DMS53 (cell line): ENCODE measurements at places on chromosomes 12 and 14.
A peak's percentile ranks its signal among the peaks of the same experiment; 100 is the strongest.

DNA sequence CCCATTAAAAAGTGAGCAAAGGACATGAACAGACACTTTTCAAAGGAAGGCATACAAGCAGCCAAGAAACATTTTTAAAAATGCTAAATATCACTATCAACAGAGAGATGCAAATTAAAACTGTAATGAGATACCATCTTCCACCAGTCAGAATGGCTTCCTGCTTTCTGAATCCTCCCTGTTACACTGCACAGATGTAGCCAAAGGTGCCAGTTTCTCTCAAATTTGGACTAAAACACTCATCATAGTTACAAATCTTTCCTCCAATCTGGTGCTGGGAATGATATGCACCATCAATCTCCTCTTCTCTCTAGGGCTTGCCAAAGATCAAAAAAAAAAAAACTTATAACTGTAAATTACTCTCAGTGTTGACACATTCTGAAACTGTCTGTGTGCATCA is 311.8 kb upstream of the CLEC14A start:
- no peak for DNase-seq

DNA sequence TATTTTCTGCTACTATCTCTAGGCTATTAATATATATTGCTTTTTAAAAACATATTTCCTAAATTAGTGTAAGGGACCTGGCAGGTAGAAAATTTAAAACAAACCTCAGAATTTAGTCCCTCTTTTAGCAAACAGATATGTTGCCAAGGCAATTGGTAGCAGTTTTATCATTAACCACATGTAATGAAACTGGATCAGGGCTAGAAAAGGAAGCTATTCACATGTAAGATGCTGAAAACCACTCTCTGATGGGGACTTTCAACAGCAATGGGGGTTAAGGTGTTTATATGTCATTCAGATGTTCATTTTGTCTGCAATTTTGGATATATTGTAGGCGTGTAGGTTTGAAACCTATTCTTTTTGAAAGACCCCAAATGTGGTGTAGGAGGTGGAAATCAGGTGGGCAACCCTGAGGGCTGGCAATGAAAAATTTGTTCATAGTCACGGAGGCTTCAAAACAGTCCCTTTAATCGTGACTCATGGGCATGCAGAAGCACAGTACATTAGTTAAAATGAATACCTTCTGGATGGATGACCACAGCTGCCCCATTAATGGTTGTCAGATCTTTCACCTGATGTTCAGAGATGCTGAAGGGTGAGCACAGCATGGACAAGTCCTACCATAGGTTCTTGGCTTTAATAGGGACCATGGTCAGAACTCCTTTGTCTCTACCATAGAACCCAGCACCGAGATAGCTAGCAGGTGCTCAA is 5.9 kb upstream of the PKP2 start:
- no peak for DNase-seq

DNA sequence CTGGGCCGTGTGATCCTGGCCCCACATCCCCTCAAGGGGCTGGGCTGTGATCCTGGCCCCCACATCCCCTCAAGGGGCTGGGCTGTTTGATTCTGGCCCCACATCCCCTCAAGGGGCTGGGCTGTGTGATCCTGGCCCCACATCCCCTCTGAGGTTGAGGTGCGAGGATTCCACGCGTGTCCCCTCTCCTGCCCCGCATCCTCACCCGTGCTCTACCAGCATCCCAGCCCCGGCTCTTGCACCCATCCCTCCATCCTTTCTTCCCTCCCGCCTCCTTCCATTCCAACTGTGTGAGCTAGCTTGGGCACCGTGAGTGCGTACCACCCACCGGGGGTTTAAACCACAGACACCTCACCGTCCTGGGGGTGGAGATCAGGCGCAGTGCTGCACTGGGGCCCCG is 31.1 kb upstream of the TMEM179 start:
- no peak for DNase-seq

DNA sequence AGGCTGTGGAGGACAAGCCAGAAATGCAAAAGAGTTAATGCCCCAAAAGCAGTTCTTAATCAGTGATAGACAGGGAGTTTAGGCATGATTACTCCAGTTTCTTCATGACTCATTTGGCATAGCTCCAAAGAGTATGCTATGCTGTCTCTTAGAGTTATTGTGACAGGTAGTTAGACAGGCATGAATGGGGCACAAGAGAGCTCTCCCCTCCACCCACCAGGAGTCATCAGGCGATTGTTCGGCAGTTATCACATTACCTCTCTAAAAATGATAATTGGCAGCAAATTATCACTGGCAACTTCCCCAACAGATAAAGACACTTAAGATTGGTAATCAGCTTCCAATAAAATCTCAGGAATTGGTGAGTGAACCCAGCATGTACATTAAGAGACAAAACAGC is 320.1 kb downstream of the DAD1 start:
- DNase-seq: peak; percentile 44

DNA sequence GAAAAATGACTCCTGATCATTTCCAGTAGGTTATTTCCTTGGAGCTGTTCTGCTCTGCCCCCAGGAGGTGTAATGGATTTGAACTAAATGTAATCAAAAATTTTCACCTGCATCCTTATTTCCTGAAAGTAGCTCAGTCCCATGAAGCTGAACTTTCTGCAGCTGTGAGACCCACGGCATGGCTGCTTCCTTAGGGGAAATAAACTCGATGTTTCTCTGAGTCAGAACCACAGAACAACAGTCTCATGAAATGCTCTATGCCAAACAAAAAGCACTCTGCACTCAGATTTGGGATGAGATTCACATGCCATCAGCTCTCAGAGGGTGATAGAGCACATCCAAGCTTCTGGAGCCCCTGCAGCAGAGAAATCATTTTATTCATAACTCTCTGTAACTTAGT is 224.1 kb upstream of the PLEKHG7 start:
- peak; percentile 9 for DNase-seq

GRCh38 chr12:10111451-10111850 is 12.7 kb upstream of the CLEC1A start:
- no peak for DNase-seq

DNA sequence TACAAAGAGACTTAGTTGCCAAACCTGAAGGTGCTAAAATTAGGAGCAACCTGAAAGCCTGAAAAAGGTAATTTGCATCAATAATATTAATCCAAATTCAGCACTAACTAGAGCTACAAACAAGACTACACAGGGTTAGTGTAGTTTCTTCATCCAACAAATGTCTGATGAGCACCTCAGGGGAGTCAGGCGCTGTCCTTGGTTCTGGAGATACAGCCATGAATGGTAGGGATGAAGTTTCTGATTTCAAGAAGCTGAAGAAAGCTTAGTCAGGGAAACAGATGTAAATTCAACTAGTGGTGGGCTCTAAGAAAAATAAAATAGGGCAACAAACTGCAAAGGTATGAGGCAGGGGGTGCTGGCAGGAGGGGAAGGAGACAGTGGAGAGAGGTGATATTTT is 266.3 kb downstream of the GLT1D1 start:
- no peak for DNase-seq

DNA sequence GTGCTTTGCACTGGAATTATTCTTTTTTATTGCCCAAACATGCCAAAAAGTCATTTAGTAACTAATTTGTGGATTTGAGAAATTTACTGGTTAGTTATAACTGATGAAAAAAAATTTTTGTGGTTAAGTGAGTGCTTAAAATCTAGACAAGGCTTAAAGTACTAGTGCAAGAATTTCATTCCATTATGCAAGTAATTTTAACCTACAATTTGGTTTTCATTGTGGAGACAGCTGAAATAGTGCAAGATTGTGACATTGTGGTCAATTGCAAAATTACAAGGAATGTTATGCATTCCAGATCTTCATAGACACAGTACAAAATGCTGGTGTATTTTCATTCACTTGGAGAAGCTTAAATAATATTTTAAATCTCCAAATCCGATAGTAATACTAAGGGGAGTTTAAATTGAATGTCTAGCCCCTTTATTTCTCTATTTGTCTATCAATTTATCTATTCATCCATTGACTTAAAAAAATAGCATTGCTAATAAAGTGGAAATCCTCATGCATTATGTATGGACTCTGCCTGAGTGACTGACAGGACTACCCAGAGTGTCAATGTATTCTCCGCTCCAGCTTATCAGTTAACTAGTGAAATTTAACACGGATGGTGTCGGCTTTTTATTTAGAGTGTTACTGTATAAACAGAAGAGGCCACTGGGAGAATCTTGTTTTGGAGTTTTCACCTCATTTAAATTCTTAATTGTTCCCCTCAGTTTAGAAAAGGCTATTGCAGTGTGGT is 125.9 kb downstream of the ALX1 start:
- DNase-seq: no peak

GRCh38 chr12:52655720-52656124 is 3.7 kb upstream of the KRT2 start:
- no peak for DNase-seq

DNA sequence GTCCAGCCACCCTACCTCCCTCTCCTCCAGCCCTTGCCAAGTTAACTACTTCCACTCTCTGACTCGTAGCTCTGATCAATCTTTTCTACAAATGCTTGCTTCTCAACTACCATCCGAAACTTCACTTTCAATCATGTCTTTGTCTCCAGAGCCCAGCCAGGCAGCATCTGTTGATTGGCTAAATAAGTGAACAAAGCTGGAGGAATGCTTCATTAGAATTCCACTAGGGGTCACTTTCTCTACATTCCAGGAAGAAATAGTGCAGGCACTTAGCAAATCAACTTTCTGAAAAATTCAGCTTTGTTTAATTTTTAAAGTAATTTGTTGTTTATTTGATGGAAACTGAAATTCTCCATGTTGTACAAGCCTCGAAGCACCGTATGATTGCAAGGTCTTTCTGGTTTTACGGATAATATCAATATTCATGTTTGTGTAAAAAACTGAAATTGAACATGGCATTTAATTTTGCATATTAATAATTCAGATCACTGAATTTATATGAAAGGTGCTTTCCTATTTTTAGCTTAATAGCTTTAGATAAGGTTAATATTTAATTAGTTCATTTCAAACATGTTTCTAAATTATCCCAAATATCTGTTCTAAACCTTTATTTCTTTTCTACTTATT is 32.4 kb upstream of the HELB start:
- peak; percentile 69 for DNase-seq
